Left lung (tissue), 14 donors: ENCODE measurements at places on chromosomes 13 and 19. TPM values are rescaled to one million over a fixed set of nuclear protein-coding genes. Genes with fewer than 3 reads are reported as not detected.

Gene AMER2
- 0.50 TPM for polyA plus RNA-seq

Gene FCGBP
- 9.4 TPM for polyA plus RNA-seq

Gene PRKCSH
- 310 TPM for polyA plus RNA-seq

Gene SIGLEC12
- polyA plus RNA-seq = not detected

Gene SYCN
- polyA plus RNA-seq = not detected

Gene ANGPTL8
- polyA plus RNA-seq = 1.2 TPM

Gene LILRA1
- polyA plus RNA-seq = 0.51 TPM

Gene ICAM5
- polyA plus RNA-seq = 13.7 TPM
